ENCODE measurements at places on chromosomes 6 and 20.

DNA sequence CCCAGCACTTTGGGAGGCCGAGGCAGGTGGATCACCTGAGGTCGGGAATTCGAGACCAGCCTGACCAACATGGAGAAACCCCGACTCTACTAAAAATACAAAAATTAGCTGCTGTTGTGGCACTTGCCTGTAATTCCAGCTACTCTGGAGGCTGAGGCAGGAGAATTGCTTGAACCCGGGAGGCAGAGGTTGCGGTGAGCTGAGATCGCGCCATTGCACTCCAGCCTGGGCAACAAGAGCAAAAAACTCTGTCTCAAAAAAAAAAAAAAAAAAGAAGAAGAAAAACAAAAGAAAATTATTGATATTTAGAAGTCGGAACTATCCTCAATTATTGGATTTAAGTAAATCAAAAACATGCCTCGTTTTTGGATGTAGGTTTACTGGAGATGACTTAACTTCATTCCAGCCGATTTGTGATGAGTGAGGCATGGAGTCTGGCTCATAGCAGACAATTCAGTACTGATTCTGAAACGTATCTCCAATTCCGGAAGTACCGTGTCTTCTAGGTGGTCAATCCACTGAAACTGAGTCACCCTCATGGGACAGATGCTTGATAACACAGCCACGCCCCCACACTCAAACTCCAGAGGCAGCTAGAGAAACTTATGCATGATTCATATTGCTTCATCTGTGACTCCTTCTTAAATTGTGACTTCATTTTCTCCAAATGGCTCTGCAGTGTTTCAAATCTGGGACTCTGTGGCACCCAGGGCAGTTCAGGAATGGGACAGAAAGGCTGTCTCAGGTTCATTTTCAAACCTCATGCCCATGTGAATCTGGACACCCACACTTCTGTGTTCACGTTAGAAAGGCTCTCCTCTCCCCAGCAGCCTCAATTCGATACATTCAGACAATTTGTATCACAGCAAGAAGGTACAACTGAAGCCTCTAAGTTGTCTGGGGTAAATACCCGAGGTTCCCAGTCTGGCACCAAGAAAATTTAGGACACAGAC, 110.4 kb upstream of the ARMC2 start:
- DNase-seq = peak; percentile 56

- no peak for DNase-seq
These were observed 219.8 kb upstream of the UFL1 start for GRCh38 chr6:96301781-96302180.

- no peak for DNase-seq
These were observed 511.7 kb upstream of the NOX3 start for GRCh38 chr6:155967322-155967721.

DNA sequence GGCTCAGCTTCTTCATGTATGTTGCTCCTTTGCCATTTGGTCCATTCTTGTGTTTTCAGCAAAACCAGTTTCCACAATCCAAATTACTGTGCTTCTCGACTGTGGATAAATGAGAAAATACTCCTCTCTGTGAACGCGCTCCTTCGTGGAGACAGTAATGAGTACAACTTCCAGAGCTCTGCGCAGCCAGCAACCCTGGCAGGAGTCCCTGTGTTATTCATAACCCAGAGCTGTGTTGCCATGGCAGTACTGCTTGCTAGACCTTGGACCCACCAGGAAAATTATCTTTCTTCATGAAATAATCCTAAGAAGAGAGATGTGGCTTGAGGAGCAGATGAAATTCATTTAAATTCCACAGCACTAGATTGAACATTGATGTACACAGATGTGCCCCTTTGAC, 73.7 kb downstream of the SLC22A3 start:
- DNase-seq = no peak

- DNase-seq = peak; percentile 76
These were observed 1.6 kb upstream of the DBNDD2 start for GRCh38 chr20:45406260-45407066.

GRCh38 chr6:33620856-33621710, at the start of gene ITPR3:
Gene ITPR3 (plus strand): TSS chr6:33621322. CDS start chr6:33621603, 281 bp downstream.
- peak; percentile 85 for DNase-seq
